ENCODE measurements at places on chromosomes 2 and 18.

GRCh38 chr2:54597153-54597848 lies 126.2 kb upstream of the EML6 start:
- no peak for DNase-seq

GRCh38 chr2:42566837-42567321 lies 1.6 kb upstream of the MTA3 start:
- DNase-seq, result no peak

DNA sequence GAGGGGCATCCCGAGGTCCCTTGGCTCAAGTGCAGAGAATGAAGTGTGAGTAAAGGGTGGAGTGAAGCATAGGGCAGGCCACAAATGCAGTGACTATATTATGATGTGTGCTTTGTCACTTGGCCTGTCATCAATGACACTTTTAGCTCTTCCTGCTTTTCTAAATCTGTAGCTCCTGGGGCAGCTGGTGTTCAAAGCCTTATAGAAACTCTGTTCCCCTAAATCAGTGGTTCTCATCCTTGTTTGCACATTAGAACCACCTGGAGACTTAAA lies 135.6 kb upstream of the LGALSL start:
- DNase-seq, result no peak

DNA sequence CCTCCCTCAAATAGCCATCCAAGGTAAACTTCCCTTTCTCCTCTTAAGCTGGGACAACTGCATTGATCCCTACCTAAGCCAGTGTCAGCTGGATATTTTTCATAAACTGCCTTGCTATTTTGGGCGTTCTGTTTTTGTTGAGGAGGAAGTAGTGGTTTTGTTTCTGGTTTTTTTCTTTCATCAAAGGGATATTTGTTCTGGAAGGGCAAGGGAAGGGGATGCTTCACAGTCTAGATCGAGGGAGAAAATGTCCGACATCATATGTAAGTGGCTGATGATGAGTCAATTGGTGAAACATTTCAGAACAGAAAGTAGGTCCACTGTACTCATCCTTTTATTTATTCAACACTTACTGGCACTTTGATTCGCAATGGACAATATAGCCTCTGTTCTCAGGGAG lies 31.0 kb downstream of the TANC1 start:
- no peak for DNase-seq

- no peak for DNase-seq
These were observed 19.9 kb downstream of the SOCS6 start for GRCh38 chr18:70308555-70309294.

- DNase-seq, result no peak
These were observed 101.1 kb downstream of the ZBTB7C start for GRCh38 chr18:48308027-48308635.

DNA sequence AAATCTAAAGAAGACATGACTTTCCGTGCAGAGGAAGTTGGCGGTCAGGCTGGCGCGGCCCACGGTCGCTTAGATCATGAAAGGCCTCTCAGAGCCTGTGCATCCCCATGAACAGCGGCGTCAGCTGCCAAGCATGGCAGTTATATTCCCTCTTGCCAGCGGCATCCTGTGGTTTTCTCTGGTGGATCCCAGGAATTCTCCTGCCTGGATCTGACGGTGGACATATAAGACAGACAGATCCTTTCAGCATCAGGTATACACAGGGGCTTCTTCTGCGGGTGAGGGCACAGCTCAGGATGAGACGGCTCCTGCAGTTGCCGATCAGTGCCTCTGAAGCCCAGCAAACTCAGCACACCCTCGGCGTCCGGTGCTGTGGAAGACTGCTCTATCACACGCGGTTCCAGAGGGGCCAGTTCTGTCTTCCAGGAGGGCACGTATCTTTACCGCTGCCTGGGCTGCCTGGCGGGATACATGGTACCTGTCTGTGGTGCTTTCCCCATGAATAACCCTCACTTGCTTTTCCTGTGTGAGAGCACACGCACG lies 157.8 kb downstream of the LDLRAD4 start:
- DNase-seq, result no peak

DNA sequence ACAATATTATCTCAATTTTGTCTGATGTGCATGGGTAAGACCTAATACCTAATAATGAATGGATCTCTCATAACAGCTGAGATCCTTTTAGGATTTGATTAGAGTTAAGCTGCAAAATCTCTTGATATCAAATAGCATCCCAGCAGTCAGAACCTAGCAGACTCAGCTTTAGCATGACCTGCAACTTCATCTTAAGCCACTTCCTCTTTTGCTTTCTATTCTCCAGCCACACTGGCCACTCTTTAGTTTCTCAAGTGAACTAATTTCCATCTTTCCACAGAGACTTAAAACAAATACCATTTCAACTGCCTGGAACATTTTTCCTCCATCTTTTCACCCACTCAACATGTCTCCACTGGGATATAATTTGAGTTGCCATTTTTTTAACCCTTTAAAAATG lies 1251.6 kb upstream of the ZEB2 start:
- DNase-seq, result no peak

DNA sequence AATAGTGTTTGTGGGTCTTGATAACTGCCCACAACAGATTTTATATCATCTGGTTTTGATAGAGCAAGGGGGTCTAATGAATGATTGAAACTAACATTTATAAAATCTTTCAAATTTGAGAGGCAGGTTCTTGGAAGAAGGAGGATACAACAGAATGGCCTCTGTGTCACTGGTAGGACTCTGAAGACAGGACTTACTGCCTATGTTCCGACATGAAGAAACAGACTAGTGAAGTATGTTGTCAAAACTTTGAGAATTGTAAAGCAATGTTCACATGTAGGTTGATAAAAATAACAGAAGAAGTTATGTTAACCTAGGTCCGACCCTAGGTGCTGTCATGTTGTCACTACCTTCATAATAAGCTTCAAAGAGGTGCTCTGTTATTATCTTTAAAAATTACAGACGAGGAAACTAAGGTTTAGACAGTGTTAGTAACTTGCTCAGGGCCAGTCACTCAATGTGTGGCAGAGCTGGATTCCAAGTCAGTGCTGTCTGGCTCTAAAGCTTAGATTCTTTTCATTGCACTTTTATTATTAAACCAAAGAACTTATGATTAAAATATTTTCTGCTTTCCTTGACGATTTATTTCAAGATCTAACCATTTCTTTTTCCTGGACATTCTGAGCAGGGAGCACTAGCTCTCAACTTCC lies 146.2 kb downstream of the RPIA start:
- no peak for DNase-seq

GRCh38 chr2:241862775-241863535 lies 4.3 kb upstream of the PDCD1 start:
- DNase-seq, result no peak

DNA sequence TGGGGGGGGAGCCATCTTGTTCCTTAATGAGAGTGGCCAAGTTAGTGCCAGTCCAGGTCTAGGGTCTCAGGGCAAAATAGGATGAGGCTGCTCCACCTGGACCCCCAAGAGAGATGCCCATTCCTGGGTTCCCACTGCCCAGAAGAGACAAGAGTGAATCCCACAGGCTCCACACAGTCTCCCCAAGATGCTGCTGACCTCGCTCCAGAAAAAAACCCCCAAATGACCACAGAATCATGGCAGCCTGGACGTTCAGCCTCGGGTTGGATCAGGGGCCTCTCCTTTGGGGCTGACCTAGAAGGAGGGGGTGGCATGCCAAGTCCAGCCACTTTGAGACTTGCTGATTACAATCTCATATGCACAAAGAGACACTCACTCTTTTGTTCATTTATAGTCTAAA lies 25.1 kb downstream of the STAT1 start:
- DNase-seq, result no peak

DNA sequence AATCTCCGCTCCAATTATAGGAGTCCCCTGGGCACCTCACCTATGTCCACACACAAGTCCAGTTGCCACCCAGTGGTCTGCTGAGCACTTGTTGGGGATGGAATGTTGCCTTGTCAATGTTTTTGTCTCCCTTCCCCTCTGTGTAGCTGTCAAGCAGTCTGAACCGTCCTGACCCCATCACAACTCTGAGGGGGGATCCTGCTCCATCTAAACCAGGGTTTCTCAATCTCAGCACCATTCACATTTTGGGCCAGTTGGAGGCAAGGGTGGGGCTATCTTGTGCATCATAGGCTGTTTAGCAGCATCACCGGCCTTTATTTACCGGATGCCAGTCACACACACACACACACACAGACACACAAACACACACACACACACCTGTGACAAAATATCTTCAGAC lies 53.0 kb downstream of the CYP26B1 start:
- DNase-seq, result no peak

DNA sequence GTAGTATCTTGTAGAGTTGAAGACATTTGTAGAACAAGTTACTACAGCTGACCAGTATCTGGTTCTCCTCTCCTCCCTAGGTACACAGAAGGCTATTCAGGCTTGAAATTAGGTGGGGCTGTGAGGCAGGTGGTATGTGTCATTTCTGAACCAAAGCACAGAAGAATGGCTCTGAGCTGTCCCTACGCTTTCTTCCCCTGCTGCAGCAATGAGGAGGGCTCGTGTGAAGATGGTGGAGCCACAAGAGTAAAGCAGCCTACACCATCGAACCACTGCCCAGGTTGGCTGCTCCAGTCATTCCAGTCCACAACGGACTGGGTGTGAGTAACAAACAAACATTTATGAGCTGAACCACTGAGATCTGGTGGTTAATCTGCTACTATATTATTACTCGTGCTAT lies 148.9 kb downstream of the DTNB start:
- no peak for DNase-seq

GRCh38 chr18:23131693-23132319 lies 3.5 kb upstream of the CABLES1 start:
- peak; percentile 34 for DNase-seq

- DNase-seq, result no peak
These were observed 138.6 kb upstream of the MSH6 start for GRCh38 chr2:47644351-47644750.

GRCh38 chr2:55961318-55961911 lies 37.8 kb upstream of the EFEMP1 start:
- DNase-seq, result peak; percentile 21

GRCh38 chr2:43185146-43185545 lies 41.3 kb downstream of the ZFP36L2 start:
- DNase-seq, result no peak

- DNase-seq, result no peak
These were observed 5.0 kb downstream of the NDUFS1 start for GRCh38 chr2:206154197-206154596.

DNA sequence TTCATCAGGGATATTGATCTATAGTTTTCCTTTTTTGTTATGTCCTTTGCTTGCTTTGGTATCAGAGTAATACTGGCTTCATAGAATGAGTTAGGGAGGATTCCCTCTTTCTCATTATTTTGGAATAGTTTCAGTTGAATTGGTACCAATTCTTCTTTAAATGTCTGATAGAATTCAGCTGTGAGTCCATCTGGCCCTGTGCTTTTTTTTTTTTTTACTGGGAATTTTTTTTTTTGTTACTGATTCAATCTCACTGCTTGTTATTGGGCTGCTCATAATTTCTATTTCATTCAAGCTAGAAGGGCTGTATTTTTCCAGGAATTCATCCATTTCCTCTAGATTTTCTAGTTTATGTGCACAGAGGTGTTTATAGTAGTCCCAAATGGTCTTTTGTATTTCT lies 103.9 kb downstream of the RND3 start:
- DNase-seq, result no peak

DNA sequence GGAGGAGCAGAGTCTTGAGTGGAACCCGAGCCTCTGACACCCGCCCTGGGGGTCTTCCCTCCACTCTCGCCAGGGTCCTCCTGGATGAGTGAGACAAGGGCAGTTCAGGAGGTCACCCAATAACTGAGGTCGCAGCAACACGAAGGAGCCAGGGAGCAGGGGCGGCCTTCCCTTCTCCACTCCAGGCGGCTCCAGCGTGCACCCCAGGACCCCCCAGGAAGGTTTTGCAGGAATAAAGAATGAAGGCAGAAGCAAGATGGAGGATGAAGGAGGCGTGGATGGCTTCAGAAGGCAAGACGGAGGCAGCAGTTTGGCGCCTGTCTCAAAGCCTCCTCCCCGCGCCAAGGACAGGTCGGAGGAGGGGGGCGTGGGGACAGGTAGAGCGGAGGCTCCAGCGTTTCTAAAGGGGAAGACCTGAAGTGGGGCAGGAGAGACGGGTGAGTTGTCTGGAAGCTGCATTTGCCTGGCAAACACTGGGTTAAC lies 579 bp upstream of the ITM2C start:
- DNase-seq, result no peak

DNA sequence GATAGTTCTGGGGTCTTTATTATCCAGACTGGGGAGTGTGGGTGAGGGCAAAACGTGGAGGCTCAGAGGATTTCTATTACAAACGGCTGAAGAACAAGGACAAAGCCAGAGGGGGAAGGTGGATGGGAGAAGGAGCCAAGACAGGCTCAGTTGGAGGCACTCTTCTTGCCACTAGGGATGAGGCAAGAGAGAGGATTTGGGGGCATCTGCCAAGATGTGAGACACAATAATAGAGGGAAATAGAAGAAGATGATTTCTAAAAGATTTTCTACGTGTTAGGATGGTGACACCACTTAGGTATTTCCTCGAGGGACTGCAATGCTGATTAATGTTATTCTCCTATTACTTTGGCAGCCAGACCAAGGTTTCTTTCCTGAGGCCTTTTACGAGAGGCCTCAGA lies 71.8 kb downstream of the APOB start:
- DNase-seq, result no peak

DNA sequence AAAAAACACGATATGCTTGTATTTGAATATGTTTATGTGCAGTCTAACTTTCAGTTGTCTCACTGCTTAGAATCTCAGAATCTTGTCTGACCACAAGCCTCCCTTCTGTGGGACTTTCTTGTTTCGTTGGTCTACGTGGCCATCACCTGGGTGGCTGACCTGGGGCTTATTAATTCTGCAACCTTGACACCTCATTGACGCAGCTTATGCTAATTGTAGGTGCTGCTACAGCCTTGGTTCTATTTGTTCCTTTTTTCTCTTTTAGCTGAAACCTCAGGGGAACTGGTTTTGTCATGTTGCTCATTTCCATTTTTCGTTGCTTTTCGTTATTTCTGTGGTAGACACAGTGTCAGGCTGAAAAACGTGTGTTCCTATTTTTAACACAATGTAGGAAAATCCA lies 273.7 kb downstream of the SLC4A3 start:
- DNase-seq, result no peak

- DNase-seq, result peak; percentile 9
These were observed 143.6 kb upstream of the MAP3K20 start for GRCh38 chr2:172931918-172932520.

GRCh38 chr2:62447411-62447810 lies 58.6 kb downstream of the TMEM17 start:
- DNase-seq, result no peak

DNA sequence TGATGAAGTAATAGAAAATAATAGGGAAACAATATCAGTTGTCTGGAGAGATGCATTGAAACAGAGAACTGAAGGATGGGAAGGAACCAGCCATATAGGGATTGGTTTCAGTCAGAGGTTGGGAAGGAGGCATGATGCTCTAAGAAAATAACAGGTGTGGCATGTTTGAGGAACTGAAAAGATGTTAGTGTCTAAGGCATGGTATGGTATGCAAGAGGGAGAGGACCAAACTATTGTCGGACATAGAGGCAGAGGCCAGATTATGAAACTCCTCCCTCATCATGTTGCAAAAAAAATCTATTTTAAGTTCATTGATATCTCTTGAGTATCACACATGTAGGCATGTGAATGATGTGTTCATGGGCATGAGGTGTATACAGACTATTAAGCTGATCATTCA lies 48.9 kb upstream of the EMILIN2 start:
- no peak for DNase-seq

GRCh38 chr2:9984217-9984739 lies 32.8 kb downstream of the GRHL1 start:
- no peak for DNase-seq

GRCh38 chr18:63301434-63301833 lies 18.1 kb downstream of the BCL2 start:
- DNase-seq, result no peak

- DNase-seq, result no peak
These were observed 61.7 kb downstream of the PDCL3 start for GRCh38 chr2:100624536-100624935.

GRCh38 chr2:183597841-183598240 lies 473.6 kb downstream of the NUP35 start:
- DNase-seq, result no peak
